ENCODE measurements at places on chromosomes 2 and 18.
A peak's percentile ranks its signal among the peaks of the same experiment; 100 is the strongest.

DNA sequence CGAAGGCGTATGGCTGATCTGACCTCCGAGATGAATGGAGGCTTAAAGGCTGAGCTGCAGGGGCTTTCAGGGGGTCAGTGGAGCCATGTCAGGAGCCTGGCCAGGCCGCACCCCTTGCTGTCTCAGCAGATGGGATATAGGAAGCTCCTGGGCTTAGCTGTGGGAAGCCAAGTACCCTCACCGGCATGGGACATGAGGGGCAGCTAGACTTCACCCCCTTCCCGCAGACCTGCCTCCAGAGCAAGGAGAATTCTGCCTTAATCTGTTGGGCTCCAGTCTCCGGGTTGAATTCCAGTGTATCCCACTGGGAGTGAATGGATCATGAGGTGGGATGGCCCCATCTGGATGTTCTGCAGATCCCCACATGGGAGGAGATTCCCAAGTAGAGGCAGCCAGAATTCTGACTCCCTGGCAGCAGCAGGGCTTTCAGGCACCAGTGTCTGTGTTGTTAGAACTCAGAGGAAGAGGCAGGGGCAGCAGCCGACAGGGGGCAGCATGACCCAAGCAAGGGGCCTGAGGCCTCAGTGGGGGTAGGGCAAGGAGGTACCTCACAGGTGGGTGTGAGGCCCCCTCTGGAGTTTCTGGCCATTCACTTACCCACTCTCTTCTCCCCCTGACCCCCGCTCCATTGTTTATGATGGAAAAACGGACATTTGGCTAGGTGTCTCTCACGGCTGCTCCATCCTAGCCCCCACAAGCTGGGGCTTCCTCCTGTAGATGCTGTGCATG is 19.1 kb downstream of the CAPG start:
- DNase-seq: no peak

DNA sequence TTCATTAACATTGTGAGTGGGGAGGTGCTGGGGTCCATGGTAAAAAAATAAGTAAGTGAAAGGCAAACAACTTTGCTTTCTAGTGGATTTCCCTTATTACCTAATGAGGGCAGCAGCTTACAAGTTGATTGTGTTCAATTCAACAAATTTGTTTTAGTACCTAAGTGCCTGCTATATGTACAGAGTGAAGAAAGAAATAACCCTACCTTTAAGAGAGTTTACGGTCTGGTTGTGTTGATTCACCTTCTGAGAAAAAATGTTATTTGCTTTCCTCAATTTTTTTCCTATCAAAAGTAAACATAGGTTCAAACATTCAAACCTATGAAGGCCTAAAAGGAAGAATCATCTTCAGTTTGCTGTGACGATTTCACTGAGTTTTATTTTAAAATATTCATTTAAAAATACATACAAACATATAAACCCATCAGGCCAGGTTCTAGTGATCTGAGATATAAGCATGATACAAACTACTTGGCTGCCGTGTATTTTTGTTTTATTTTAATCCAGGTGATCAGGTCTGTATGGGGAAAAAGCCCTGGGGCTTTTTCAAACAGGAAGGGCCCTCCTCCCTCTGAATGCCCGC is 1.5 kb upstream of the SPTBN1 start:
- no peak for DNase-seq

DNA sequence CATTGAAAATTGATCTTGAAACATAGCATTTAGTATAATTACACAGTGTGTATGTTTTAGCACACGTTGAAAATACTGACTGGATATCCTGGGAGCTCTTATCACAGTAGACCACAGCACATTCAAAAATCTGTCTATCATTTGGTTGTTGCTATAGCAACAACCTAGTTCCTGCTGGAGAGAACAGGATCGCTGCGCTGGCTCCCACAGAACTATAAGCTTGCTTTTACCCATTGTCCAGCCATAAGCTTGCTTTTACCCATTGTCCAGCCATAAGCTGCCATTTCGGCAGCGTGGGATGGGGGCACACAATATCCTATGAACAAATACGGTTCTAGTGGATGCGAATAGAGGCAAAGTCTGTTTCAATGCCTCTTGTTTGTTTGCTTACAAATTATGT is 70.4 kb upstream of the ST6GAL2 start:
- DNase-seq: no peak

DNA sequence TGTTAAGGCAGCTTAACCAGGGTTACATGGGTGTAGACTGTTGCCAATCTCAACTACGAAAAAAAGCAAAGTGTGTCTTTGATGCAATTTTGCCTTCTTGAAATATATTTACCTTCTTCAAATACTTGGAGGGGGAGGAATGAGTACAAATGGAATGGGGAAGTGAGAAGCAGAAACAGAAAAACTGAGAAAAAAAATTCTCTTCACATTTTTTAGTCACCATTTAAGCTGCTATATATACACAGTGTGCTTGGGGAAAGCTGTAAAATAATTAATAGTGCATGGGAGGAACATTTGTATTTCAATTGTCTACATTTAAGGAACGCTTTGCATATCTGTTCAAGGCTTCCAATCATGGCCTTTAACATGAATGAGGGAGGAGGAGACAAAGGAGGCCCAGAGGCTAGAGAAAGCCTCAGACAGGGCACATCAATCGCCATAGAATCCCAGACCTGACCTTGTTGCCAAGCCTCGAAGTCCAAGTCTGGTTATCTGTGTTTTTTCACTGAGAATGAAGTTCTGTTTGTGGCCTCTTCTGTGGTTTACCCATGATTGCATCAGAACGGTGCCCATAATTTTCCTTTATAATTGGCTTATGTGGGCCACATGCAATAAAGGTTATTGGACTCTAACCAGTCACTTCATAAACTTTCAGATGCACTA is 158.6 kb downstream of the PIK3C3 start:
- peak; percentile 6 for DNase-seq

GRCh38 chr2:211498551-211499205 is 942.3 kb downstream of the CPS1 start:
- DNase-seq: no peak

GRCh38 chr18:41594582-41594981 is 360.5 kb upstream of the PIK3C3 start:
- no peak for DNase-seq

GRCh38 chr2:43848214-43848613 is 9.4 kb downstream of the ABCG8 start:
- no peak for DNase-seq

GRCh38 chr2:207285473-207285815 is 119.7 kb upstream of the KLF7 start:
- peak; percentile 20 for DNase-seq

- no peak for DNase-seq
These were observed 23.6 kb downstream of the QPCT start for GRCh38 chr2:37367984-37368383.

DNA sequence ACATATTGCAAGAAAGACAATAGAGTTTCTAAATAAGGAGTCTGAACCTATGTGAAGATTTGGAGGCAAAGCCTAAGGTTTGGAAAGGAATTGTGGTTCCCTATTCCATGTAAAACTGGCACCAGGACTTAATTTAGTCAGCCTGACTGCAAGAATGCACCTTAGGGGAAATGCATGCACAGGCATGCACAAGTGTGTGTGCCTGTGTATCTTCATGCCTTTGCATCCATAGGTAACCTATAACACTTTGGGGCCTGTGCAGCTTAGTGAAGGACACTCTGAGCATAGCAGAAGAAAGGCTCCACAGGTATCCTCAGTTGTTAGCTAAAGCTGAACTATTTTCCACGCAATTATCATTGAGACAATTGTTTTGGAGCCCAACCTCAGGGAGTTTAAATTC is 73.4 kb downstream of the RPRM start:
- peak; percentile 78 for DNase-seq

GRCh38 chr18:42038936-42039335 is 83.9 kb downstream of the PIK3C3 start:
- DNase-seq: peak; percentile 17

- DNase-seq: no peak
These were observed 145.1 kb upstream of the CDH19 start for GRCh38 chr18:66749030-66749429.

DNA sequence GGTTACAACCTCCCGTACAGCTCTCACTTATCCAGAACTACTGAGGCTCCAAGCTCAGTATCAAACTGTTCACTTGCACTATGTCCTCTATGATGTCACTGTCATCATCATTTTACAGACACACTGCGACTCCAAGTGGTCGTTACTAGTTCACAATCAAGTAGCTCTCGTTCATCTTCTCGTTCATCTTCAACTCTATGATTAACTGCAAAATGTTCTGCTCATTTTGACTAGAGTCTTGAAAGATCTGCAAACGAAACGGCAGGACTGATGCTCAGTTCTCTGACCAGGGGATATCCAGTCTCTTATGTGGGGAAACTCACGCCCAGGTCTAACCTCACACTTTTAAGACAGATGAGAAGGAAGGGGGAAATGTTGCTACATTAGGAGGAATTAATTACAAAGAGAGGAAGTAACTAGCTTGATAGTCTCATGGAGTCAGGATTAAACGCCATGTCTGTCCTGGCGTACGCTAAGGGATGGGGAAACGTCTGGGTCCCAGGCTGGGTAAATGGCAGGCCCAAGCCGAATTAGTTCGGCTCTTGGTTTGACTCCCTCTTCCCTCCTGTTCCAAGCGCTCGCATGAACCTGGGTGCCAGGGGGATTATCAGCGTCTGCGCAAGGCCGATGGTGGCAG is 794 bp upstream of the CHCHD5 start:
- DNase-seq: no peak

GRCh38 chr2:239251971-239252370 is 148.8 kb downstream of the HDAC4 start:
- no peak for DNase-seq

DNA sequence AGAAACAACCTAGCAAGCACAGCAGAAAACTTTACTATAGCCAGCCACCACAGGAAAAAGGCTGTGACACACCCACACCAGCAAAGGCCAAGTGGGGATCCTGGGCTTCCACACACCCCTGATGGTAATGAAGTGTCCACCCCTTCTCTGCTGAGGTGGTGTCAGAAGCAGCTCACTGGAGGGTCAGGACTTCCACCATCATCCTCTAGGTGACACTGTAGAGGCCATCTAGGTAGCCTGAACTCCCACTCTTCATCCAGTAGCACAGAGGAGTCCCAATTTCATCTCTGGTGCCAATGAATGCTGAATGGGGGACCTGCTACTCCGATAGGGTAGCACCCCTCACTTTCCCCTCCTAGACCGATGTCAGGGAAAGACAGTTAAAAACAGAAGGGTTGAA is 1544.4 kb downstream of the LRP1B start:
- peak; percentile 27 for DNase-seq

DNA sequence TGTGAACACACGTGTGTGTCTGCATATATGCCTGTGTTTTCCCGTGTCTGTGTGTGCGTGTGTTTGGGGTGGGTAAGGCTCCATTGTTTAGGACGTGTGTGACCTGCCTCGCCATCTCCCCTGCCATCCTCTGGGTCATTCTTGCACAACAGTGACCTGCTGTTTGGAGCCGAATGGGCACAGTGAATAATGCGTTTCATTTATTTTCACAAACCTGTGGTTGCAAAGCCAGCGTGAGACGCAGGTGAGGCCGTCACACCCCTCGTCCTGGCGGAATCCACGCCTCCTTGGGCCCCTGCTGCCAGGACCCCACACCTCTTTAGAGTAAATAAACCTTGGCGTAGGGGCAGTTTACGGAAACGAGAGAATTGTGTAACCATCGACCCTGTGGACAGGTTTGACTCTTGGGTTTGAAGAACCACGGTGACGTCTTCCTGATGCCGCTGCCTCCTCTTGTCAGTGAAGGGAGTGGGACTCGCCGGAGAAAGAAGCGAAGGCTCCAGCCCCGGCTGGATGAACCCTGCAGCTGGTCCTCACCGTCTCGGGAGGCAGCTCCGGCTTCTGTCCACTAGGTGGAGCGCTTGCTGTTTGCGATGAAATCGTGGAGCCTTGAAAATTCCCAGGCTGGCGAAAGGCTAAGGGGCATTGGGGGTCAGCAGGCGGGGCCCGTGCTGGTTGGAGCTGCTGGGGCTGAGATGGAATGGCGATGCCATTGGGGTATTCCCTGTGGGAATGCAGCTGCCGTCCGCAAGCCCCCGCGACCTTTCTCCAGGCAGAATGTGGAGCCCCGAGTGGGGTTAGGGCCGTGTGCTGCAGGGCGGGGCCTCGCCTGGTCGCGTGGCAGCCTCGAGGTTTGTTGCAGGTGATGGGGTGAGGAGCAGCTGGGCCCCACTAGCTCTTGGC is 81.1 kb downstream of the RTP5 start:
- peak; percentile 39 for DNase-seq

DNA sequence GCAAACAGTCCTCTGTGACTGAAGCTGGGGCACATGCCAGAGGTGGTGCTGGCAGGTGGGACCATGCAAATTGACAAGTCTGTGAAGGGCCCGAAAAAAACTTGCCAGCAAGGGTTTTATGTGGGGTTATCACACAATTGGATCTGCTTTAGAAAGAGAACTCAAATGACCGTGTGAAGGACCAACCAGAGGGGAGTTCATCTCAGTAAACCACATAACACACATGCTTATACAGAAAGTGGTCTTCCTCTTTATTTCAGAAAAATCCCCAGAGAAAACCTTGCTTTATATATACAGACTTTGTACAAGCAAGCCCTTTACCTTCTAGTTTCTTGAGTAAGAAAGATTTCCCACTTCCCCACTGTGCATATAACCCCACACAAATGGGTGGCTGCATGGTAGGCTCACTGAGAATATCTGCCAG is 46.7 kb downstream of the KIDINS220 start:
- no peak for DNase-seq

DNA sequence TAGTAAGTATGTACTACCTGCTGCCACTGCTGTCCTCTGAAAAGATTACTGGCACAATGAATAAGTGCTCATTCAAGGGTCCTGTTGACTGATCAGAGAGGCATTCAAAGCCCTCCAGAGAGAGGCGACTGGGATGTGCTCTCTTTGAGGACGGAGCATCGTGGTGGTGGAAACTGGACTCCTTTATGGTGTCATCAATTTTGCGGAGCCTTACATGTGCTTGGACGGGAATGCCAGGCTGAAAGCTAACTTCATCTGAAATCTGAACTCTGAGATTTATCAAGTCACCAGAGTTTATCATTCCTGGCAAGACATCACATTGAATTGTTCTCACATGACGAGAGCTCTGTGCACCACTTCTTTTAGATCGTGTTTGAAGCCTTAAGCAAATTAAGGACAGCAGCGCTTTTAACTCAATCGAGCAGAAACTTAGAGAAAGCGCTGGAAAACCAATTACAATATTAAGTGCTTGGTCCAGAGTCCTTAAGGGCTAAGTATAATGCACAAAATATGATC is 138.3 kb downstream of the NCK2 start:
- no peak for DNase-seq

- no peak for DNase-seq
These were observed 3.5 kb upstream of the NOSTRIN start for GRCh38 chr2:168798888-168799410.
